Aortic smooth muscle cell (primary cell): ENCODE measurements at places on chromosomes 11 and 22. TPM values are rescaled to one million over a fixed set of nuclear protein-coding genes. Genes with fewer than 3 reads are reported as not detected.

The FJX1 gene
- 27.0 and 71.6 TPM in 2 replicates for total RNA-seq

The USH1C gene
- not detected in 2 replicates for total RNA-seq

The SCGB2A2 gene
- not detected in 2 replicates for total RNA-seq

The PYGM gene
- total RNA-seq = 1.3 and 1.4 TPM in 2 replicates

The FAT3 gene
- total RNA-seq = under 0.01 and 0.12 TPM in 2 replicates

The BDNF gene
- total RNA-seq = 16.7 and 42.3 TPM in 2 replicates
